ENCODE measurements at places on chromosomes 6 and 20.

DNA sequence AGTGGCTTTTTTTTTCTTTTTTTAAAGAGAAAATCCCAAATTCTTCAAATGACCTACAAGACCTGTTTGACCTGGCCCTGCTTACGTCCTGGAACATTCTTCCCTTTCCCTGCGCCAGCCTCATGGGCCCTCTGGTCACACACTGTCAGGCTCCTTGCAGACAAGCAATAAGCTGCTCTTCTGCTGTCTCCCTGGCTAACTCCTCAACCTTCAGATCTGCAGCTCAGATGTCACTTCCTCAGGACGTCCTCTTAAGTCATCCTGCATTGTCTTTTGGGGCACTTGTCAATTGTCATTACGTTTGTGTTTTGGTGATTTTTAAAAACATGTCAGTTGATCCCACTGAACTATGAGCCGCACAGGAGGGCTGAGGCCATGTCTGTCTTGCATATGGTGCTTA, 28.9 kb upstream of the SLC35D3 start:
- DNase-seq, result no peak

- no peak for DNase-seq
Measured at GRCh38 chr20:53723621-53724020, 130.0 kb upstream of the ZNF217 start.

DNA sequence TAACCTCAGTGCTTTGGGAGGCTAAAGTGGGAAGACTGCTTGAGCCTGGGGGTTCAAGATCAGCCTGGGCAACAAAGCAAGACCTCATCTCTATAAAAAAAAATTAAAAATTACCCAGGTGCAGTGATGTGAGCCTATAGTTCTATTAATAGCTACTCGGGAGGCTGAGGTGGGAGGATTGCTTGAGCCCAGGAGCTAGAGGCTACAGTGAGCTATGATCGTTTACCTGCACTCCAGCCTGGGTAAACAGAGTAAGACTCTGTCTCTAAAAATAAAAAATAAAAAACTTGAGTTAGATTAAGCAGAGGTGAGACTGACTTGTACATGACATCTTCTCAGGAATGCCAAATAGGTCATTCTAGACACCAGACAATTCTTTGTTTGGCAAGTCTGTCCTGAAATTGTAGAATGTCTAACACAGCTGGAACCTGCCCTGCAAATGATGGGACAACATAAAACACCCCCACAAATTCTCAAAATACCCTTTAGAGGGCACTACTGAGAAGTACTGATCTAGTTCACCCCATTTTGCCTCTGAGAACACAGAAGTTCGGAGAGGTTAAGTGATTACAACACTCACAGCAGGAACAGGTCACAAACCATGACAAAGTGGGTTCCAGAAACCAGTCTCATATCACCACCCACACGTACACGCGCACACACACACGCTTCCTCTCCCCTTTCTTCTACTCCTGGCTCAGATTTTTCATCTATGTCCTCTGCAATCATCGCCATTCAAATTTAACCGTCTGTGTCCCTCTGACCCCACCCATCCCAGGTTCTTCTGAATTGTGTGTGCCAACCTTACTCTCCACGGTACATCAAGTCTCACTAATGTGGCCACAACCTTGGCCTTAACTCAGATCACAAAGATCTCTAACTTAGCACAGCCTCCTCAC, 38.3 kb downstream of the ARHGAP18 start:
- DNase-seq, result peak; percentile 28

DNA sequence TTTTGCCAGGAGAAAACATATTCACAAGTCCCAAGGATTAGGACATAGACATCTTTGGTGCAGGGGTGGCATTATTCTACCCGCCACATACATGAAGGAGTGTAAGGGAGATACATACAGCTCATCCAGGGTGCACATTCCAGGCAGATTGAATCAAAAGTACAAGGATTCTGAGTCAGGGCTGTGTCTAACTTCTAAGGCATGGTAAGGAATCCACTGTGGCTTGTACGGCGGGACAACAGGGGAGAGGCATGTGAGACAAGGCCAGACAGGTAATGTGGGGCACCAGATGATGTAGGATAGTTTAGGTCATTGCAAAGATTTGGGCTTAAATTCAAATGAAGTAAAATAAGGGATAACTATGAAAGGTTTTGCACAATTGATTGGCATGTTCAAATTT, 780.9 kb downstream of the C6orf118 start:
- no peak for DNase-seq

DNA sequence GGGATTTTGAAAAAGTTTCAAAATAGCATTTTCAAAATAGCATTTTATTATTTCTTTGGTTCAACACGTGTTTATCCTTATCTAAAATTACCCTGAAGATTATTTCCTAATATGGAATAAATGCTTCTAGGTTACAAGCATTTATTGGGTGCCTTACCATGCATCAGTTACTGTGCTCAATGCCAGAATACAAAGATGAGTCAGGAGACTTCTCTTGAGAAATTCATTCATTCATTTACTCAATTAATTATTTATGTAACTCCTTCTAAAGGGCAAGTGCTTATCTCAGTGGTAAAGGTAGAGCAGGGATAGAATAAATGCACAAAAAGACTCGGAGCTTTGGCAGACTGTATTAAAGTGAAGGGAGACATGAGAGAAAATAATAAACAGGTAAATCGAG, 150.1 kb upstream of the PDE7B start:
- no peak for DNase-seq

DNA sequence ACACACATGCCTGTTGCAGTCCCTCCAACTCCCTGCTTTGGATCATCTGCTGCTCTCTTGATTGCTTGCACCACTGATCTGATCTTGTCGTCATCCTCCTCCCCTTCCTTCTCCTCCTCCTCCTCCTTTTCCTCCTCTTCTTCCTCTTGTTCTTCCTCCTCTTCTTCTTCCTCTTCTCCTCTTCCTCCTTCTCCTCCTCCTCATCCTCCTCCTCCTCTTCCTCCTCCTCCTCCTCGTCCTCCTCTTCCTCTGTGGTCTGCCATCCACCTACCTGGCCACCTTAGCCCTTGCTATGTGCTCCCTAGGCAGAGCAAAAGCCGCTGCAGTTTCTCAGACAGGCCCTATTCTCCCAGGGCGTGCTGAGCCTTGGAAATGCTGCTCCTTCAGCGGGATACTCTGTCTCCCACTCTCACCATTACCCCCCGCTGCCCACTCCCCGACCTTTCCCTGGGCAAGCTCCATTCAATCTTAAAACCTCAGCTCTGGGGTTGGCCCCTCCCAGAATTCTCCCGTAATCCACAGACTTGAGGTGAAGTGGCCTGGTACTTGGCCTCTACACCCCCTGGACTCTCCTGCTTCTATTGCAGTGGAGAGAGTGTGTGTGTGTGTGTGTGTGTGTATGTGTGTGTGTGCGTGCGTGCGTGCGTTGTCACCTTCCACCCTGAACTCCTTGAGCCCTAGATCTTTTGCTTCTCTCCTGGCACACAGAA, 105.0 kb downstream of the SASH1 start:
- no peak for DNase-seq

- no peak for DNase-seq
Measured at GRCh38 chr6:33590531-33591198, 10.6 kb upstream of the BAK1 start.

DNA sequence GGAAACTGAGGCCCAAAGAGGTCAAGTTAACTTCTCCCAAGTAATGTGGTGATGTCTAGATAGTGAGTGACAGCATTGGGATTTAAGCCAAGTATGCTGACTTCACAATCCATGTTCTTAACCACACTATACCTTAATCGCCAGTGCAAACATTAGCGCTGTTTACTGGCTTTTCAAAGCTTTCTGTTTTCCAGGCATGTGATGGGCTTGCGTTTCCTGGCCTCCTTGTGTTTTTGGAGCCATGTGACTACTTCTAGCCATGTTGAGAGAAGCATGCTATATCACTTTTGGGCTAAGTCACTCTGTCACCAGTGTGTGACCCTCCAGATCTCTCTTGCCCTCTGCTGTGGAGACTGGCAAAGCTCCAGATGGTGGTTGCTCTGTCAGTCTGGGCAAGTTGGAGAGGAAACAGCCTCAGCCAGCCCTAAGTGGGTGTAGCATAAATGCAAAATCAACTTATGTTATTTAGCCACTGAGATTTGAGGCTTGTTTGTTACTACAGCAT, 76.9 kb downstream of the ANKRD6 start:
- DNase-seq, result no peak

GRCh38 chr6:140414966-140415620, 1040.6 kb upstream of the CITED2 start:
- DNase-seq, result no peak

DNA sequence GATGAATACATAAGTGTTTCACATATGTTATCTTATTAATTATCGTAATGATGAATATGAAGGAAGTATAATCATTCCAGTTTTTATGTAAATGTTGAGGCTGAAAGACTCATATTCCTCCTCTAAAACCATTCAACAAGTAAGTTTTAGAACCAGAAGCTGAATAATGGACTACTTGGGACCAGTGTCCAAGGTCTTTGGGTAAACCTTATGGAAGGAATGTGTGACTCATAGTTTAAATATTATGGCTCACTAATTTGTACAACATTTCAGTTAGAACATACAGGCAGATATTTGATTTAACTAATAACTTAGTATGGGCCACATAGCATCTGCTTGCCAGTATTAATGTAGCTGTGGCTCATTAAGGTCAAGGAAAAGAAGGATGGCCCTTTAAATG, 209.6 kb downstream of the TFAP2B start:
- DNase-seq, result no peak

DNA sequence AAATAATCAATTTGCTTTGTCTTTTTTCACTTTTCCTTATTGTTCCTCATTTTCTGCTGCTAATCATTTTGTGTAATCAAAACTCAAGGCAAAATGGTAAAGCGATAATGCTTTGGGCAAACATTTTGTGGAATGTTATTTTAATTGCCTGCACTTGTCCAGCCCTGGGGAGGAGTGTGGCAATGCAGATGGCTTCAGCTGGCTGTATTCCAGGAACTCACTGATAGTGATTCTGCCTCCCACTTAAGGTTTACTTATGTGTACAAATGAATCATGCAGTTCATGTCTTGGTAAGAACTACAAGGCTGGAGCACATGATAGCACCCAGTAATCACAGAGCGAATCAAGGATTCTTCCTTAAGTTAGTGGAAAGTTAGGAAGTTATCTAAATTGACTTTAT, 107.8 kb downstream of the COL19A1 start:
- DNase-seq, result no peak

DNA sequence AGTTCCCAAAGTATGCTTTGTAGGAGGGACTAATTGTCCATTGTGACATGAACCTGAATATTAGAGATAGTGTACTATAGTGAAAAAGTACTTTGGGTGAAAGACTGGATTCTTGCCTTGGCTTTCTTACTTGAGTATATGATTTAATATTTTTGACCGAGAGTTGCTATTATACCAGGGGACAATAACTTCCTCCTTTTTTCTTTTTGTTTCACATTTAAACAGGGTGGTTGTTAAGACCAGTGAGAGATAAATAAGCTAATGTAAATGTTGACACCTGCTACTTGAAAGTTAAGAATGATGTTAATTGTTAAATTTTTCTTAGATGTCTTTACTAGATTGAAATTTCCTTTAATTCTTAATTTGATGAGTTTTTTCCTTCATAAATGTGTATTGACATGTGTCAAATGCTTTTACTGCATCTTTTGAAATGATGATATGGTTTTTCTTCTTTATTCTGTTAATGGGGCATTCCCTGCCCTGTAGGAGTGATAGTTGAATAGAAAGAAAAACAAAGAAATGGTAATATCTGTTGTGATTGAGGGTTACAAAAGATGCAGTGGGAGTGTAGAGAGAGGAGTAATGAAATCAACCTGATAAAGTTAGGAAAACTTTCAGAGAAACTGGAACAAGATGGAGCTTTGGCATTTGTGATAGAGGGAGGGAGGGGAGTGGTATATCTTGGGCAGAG, 48.4 kb downstream of the ZFAND3 start:
- DNase-seq, result no peak

DNA sequence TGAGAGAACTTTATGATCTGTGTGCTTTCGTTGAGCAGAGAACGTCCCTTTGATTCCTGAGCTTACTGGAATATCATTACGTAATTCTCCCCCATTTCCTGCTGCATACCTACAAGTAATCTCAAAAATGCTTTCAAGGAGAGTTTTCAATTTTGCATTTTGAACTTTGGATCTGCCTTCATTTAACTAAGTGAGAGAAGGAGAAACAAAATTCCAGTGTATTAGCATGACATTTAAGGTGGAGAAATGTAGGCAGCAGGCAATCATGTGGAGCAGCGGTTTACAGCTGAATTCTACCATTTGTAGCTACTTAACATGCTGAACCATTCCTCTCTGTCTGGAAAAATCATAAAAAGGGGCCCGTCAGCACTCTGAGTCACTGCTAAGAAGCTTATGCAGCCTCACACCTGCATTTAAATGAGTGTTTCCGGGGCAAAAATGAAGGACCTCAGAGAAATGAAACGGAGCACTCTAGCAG, 451.5 kb downstream of the PLCB1 start:
- DNase-seq, result no peak

DNA sequence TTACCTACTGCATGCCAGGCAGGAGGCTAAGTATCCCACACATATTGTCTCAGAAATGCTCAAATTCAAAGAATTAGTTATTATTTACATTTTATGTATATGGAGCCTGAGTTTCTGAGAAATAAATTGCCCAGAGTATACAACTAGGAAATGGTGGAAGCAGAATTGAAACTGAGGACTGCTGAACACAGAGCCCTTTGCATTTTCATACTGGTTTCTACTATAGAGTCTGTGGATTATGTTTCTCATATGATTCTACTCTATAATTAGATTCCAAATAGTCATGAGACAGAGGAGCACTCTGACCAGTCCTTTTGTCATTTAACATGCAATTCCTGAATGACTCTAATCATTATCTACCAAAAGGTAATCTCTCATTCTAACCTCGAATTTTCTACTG, 254.3 kb downstream of the LMBRD1 start:
- DNase-seq, result no peak

DNA sequence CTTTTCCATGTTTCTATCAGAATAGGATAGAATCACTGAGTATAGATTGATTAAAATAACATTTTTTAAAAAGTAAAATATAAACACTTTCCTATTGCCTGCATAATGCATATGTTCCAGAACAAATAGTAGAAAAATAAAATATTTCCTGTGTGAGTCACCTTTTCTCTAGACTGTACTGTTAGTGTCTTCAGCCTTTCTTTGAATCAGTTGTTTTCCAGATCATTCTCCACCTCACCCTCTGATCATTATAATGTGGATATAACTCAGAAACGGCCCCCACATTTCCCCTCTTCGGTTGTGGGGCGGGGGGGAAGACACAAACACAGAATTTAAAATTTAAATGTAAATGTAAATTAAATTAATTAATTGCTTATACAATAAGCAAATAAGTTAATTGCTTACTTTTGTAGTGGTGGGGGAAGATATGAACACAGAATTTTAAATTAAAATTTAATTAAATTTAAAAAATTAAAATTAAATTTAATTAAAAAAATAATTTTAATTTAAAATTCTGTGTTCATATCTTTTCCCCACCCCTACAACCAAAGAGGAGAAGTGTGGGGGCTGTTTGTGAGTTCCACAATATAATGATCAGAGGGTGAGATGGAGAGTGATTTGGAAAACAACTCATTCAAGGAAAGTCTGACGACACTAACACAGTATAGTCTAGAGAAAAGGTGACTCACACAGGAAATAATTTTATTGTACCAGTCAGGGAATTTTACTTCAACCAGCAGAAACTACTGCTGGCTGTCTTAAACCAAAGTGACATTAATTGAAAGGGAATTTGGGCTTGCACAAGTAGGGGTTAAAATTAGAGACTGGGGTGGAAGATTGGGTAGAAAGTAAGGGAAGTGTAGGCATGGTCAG, 37.1 kb upstream of the PROKR2 start:
- DNase-seq, result no peak

GRCh38 chr20:22324505-22324904, 259.9 kb downstream of the FOXA2 start:
- DNase-seq, result no peak

GRCh38 chr20:51122931-51123658, 100.2 kb upstream of the KCNG1 start:
- no peak for DNase-seq
